Activated T-helper 17 cell treated with anti-CD3 and anti-CD28 coated beads, Interleukin-2, amount 50 U/mL, for 72 hours (primary cell): ENCODE measurements at places on chromosomes 16 and 17.

DNA sequence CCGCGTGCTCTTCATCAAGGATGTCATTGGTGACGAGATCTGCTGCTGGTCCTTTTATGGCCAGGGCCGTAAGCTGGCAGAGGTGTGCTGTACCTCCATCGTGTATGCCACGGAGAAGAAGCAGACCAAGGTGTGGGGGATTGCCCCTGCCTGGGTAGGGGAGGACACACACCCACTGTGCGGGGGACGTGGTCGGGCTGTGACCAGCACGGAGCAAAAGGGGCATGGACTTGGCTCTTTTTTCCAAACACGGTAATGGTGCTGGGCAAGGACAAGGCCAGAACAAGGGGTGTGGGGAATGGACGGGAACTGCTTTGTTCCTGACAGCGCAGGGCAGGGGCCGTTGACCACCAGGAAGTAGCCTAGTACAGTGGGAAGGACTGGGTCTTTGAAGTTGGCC lies 6.8 kb downstream of the TNFAIP1 start:
- no peak overlapping the region for H3K27ac ChIP-seq
- H3K36me3 ChIP-seq, result peaks cover 76% of the 10 kb centered on the region
- H3K4me3 ChIP-seq, result no peak overlapping the region
- H3K27me3 ChIP-seq, result no peaks in the 10 kb centered on the region
- peaks cover 6% of the 10 kb centered on the region for H3K4me1 ChIP-seq
- ATAC-seq, result no peak

DNA sequence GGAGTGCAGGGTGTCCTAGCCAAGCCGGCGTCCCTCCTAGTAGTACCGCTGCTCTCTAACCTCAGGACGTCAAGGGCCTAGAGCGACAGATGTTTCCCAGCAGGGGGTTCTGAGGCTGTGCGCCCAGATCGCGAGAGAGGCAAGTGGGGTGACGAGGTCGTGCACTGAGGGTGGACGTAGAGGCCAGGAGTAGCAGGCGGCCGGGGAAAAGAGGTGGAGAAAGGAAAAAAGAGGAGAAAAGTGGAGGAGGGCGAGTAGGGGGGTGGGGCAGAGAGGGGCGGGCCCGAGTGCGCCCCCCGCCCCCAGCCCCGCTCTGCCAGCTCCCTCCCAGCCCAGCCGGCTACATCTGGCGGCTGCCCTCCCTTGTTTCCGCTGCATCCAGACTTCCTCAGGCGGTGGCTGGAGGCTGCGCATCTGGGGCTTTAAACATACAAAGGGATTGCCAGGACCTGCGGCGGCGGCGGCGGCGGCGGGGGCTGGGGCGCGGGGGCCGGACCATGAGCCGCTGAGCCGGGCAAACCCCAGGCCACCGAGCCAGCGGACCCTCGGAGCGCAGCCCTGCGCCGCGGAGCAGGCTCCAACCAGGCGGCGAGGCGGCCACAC lies at the start of gene MMP2:
TSS of gene MMP2 (plus strand) at position 372 of the 603 bp plus-strand sequence. CDS start 282 bp downstream, outside the sequence.
- no peak for ATAC-seq
- H3K4me3 ChIP-seq, result no peak within 1 kb of the TSS
- no peak within 1 kb of the TSS for H3K27ac ChIP-seq
- H3K4me1 ChIP-seq, result no peaks in the 10 kb centered on the region

- no peaks in the 10 kb centered on the region for H3K4me1 ChIP-seq
- no peak overlapping the region for H3K4me3 ChIP-seq
- H3K27ac ChIP-seq, result no peak overlapping the region
- ATAC-seq, result no peak
Measured at GRCh38 chr16:54815177-54815576, 115.5 kb upstream of the IRX5 start.

GRCh38 chr17:58352596-58353388 lies 791 bp upstream of the SUPT4H1 start:
- H3K27me3 ChIP-seq, result no peaks in the 10 kb centered on the region
- H3K36me3 ChIP-seq, result peaks cover 54% of the 10 kb centered on the region
- peak overlapping the region; percentile 98 for H3K4me3 ChIP-seq

DNA sequence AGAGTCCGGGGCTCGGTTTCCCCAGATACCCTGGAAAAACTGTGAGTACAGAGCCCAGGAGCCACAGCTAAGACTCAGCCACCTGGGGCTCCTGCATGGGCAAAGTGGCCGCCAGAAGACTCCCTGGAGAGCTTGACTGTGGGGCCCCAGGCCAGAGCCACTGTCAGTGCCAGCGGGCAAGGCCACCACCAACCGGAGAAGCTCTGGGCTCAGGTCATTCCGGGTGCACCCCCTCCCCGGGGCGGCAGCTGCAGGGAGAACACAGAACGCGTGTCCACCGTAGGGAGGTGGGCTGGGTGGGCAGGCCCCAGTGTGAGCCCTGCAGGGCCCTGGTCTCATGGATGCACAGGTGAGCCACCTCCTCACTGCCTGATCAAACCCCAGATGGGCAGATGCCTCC lies 22.3 kb upstream of the RBFOX3 start:
- H3K27me3 ChIP-seq, result peaks cover 52% of the 10 kb centered on the region
- no peak overlapping the region for H3K27ac ChIP-seq
- no peaks in the 10 kb centered on the region for H3K36me3 ChIP-seq
- no peak overlapping the region for H3K4me3 ChIP-seq
- H3K4me1 ChIP-seq, result no peaks in the 10 kb centered on the region

- H3K36me3 ChIP-seq, result peaks cover 71% of the 10 kb centered on the region
- H3K27me3 ChIP-seq, result no peaks in the 10 kb centered on the region
- H3K27ac ChIP-seq, result peak overlapping the region; percentile 99
- ATAC-seq, result peak; percentile 92
Measured at GRCh38 chr16:28990375-28991040, 5.7 kb downstream of the LAT start.

GRCh38 chr17:73955616-73956015 lies 247.9 kb upstream of the RPL38 start:
- no peak for ATAC-seq
- no peak overlapping the region for H3K4me3 ChIP-seq

DNA sequence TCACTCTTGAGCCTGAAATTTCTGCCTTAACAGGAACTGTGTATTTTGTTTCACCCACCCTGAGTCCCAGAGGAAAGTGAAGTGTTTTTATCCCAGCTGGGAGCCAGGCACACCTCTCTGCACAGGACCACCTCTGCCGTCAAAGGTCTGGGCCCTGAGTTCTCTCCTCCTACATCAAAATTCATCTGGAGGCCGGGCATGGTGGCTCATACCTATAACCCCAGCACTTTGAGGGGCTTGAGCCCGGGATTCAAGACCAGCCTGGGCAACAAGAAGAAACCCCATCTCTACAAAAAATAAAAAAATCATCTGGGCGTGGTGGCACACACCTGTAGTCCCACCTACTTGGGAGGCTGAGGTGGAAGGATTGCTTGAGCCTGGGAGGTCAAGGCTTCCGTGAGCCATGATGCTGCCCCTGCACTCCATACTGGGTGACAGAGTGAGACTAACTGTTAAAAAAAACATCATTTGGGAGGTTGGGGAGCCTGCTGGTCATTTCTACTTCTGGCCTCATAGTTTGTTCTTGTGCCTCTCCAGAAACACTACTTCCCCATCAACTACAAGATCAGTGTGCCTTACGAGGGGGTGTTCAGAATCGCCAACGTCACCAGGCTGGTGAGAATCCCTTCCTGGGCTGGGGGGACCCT lies 9.8 kb downstream of the IL34 start:
- no peaks in the 10 kb centered on the region for H3K36me3 ChIP-seq
- no peak overlapping the region for H3K27ac ChIP-seq
- no peak overlapping the region for H3K4me3 ChIP-seq
- peaks cover 3% of the 10 kb centered on the region for H3K27me3 ChIP-seq
- no peak for ATAC-seq

DNA sequence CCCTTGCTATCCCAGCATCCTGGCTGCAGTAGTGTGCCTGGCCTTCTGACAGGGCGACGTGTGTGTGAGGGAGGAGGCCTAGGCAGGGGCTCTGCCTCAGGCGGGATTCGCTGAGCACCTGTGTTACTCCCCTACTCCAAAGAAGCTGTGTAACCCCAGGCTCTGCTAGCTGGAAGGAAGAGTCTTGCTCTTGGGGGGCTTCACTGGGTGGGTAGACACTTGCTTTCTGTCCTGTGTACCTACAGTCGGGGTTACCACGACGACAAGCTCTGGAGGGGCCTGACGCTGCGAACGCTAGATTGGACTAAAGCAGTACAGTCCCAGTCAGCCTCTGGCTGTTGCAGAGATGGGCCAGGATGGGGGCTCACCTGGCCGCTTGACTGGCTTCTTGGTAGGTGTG lies 9.5 kb downstream of the EXOC7 start:
- H3K4me3 ChIP-seq, result no peak overlapping the region
- ATAC-seq, result no peak
- H3K27me3 ChIP-seq, result no peaks in the 10 kb centered on the region
- H3K4me1 ChIP-seq, result no peaks in the 10 kb centered on the region
- H3K36me3 ChIP-seq, result peaks cover 87% of the 10 kb centered on the region
- no peak overlapping the region for H3K27ac ChIP-seq

DNA sequence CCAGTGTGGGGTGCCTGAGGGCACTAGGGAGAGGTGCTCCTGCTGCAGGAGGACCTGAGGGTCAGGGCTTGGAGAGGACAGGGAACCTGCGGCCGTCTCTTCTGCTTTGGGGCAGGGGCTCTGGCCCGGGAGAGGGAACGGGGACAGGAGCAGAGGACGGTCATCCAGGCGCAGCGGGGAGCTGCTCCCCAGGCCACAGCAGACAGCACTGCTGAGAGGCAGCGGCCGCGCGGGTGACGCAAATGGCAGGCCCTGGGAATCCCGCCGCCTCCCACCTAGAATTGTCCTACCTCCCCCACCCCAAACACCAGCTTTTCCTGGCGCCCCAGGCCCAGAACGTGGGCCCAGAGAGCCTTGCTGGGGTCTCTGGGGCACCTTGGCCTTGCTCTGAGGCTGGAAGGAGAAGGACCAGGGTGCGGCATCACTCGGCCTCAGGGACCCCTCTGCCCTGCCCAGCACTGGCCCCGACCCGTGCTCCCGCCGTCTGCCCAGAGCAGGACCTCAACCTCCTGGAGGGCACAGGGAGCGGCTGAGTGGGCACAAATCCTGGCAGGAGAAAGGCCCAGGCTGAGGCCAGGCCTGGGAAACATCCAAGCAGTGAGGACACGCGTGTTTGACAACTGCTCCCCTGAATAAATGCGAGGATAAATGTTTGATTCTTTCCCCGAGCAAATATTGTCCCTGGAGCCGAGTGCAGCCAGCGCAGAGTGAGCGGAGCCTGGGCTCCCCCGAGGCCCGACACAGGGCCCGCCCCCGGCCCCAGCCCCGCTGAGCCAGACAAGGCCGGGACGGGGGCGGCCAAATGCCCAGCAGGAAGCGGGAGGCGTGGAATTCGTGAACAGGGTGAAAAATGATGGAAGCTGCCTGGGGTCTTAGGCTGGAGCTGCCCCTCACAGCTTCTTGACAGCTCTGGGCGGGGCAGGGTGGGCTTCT lies 8.5 kb downstream of the SSTR5 start:
- no peaks in the 10 kb centered on the region for H3K36me3 ChIP-seq
- ATAC-seq, result no peak
- no peaks in the 10 kb centered on the region for H3K4me1 ChIP-seq
- H3K27me3 ChIP-seq, result peaks cover 22% of the 10 kb centered on the region
- H3K4me3 ChIP-seq, result no peak overlapping the region
- no peak overlapping the region for H3K27ac ChIP-seq

GRCh38 chr16:79007614-79008013 lies 592.9 kb downstream of the MAF start:
- peak overlapping the region; percentile 93 for H3K27ac ChIP-seq
- H3K27me3 ChIP-seq, result no peaks in the 10 kb centered on the region
- peak overlapping the region; percentile 80 for H3K4me3 ChIP-seq
- peaks cover 21% of the 10 kb centered on the region for H3K36me3 ChIP-seq
- peak; percentile 82 for ATAC-seq
- peaks cover 27% of the 10 kb centered on the region for H3K4me1 ChIP-seq

GRCh38 chr16:31897283-31897682 lies 23.7 kb downstream of the ZNF267 start:
- H3K27me3 ChIP-seq, result no peaks in the 10 kb centered on the region
- no peak for ATAC-seq
- no peak overlapping the region for H3K4me3 ChIP-seq
- H3K4me1 ChIP-seq, result peaks cover 39% of the 10 kb centered on the region

- ATAC-seq, result no peak
- H3K4me1 ChIP-seq, result no peaks in the 10 kb centered on the region
- H3K36me3 ChIP-seq, result peaks cover 26% of the 10 kb centered on the region
- H3K27me3 ChIP-seq, result no peaks in the 10 kb centered on the region
Measured at GRCh38 chr16:27769561-27770255, 219.8 kb downstream of the KATNIP start.

DNA sequence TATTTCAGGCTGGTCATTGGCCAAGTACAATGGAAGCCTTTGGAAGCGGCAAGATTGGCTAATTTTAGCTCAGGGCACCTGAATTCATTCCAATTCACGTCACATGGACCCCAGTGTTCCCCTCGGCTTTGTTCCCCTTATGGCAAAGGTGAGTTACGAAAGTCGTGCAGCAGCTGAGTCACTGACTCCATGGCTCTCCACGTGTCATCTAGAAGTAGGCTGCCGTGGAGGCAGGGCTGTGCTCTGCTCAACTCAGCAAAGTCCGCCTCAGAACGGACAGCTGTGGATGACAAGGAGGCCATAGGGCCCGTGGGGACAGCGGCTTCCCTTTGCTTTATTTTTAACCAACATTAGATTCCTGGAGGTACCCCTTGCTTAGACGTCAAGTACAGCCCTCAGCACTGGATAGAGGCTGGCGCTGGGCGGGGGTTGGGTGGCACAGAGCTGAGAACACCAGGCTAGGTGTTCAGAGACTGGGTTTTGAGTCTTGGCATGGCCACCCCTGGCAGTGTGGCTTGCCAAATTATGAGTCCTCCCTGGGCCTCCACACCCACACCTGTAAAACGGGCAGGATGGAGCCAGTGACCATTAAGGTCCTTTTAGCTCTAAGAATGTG lies 23.6 kb downstream of the ADAD2 start:
- no peak overlapping the region for H3K4me3 ChIP-seq
- no peaks in the 10 kb centered on the region for H3K4me1 ChIP-seq
- peaks cover 4% of the 10 kb centered on the region for H3K27me3 ChIP-seq
- H3K27ac ChIP-seq, result no peak overlapping the region
- ATAC-seq, result no peak

GRCh38 chr16:58152246-58152868 lies 23.2 kb upstream of the CFAP20 start:
- ATAC-seq, result no peak
- no peaks in the 10 kb centered on the region for H3K36me3 ChIP-seq
- no peaks in the 10 kb centered on the region for H3K27me3 ChIP-seq

DNA sequence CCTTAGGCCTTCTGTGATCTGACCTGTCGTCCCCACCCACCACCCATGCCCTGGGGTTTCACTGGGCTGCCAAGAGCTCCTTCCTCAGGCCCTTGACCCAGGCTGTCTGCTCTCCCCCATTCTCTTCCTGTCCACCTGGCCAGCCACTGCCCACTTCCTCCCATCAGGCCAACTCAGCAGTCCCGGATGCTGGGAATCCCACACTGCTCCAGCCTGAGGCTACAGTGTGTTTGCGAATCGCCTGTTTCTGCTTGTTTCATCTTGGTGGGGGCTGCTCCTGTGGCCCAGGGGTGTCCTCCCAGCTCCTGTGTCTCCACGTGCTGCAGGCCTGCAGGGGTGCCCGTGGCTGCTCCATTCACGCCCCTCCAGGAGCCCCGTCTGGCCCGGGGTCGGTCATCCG lies 839 bp upstream of the METRN start:
- no peaks in the 10 kb centered on the region for H3K36me3 ChIP-seq
- H3K4me3 ChIP-seq, result no peak overlapping the region
- no peaks in the 10 kb centered on the region for H3K27me3 ChIP-seq
- no peak overlapping the region for H3K27ac ChIP-seq
- no peaks in the 10 kb centered on the region for H3K4me1 ChIP-seq

GRCh38 chr17:67374329-67375053 lies 2.6 kb upstream of the PITPNC1 start:
- peaks cover 8% of the 10 kb centered on the region for H3K36me3 ChIP-seq
- H3K4me1 ChIP-seq, result peaks cover 13% of the 10 kb centered on the region
- peak overlapping the region; percentile 1 for H3K27ac ChIP-seq
- peak overlapping the region; percentile 29 for H3K4me3 ChIP-seq

- H3K4me3 ChIP-seq, result no peak overlapping the region
- H3K4me1 ChIP-seq, result peaks cover 14% of the 10 kb centered on the region
- no peak overlapping the region for H3K27ac ChIP-seq
- ATAC-seq, result no peak
- H3K27me3 ChIP-seq, result no peaks in the 10 kb centered on the region
Measured at GRCh38 chr16:21641916-21642315, 10.5 kb downstream of the IGSF6 start.
